T-helper 2 cell (primary cell): ENCODE measurements at places on chromosomes 12 and 14.

DNA sequence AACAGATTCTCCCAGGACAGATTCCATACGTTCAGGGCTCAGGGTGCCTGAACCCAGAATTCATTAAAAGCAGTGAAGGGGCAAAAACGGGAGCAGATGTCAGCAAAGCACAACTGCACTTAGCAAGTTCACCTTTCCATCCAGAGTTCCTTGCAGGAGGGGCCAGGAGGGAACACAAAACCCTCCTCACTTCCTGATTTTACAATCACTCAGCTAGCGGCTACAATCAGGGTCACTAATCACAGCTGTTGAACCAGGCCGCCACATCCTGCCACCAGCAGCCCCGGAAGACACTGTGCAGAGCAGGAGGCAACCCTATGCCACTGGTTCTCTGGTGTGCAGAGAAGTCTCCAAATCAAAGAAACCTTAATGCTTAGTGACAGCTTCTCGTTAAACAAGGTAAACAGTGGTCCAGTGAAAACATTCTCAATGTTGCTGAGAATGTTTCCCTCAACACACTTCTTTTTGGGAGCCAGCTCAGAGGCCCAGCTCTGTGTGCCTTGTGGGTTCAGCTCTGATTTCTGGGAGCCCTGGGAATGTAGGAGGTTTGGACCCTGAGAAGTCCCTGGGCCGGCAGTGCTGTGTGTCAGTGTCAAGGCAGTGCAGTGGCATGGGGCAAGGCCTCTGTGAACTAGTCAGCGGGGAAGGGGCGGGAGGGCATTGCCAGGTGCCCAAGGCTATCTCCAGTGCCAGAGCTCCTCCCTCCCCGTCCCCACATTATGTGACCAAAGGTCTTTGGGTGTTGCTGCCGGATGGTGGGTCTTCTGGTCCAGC is 54.5 kb downstream of the VCPKMT start:
- peak; percentile 52 for DNase-seq

- no peak for DNase-seq
These were observed 1.9 kb downstream of the TGFB3 start for GRCh38 chr14:75979648-75980565.

DNA sequence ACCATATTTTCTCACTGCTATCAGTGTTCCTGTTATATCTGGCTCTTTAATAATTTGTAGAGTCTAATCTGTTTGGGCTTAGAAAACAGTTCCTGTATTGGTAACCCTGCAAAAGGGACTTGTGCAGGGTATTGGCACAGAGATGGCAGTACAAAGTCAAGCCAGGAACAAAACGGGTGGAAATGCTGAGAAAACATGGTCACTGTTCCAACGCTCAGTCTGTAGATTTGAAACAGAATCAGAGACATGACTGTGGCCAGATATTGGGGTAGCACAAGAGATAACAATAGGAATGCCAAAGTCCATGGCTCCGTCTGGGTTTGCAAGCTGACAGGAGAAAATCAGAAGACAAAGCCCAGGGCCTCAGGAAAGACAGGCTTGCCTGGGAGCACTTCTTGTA is 290.7 kb upstream of the PDE3A start:
- no peak for DNase-seq

- no peak for DNase-seq
These were observed 33.7 kb upstream of the PPP2R5C start for GRCh38 chr14:101727611-101728366.

GRCh38 chr12:84807249-84807648 is 105.3 kb downstream of the SLC6A15 start:
- no peak for DNase-seq

GRCh38 chr12:120231316-120232011 is 30.6 kb upstream of the RPLP0 start:
- DNase-seq: peak; percentile 46

- no peak for DNase-seq
These were observed 5.6 kb upstream of the SPPL3 start for GRCh38 chr12:120909633-120910298.

DNA sequence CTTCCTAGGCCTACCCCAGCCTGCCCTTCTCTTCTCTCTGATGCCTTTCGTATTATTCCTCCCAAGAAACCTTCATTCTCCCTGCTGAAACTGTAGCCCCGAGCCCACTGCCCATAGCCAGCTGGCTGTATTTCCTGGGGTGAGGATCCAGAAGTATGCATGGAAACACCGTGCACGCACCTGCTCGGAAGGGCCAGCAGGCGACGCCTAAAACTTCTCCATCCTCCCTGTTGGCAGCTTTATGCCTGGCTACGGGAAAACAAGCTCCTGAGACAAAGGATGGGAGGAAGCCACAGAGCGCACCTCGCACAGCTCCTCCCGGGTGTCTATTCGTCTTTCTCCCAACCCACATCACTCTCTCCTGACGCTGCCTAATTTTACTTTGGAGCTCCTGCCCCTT is 69.0 kb upstream of the CAPRIN2 start:
- no peak for DNase-seq

- no peak for DNase-seq
These were observed 65.3 kb upstream of the C14orf180 start for GRCh38 chr14:104514156-104514848.

DNA sequence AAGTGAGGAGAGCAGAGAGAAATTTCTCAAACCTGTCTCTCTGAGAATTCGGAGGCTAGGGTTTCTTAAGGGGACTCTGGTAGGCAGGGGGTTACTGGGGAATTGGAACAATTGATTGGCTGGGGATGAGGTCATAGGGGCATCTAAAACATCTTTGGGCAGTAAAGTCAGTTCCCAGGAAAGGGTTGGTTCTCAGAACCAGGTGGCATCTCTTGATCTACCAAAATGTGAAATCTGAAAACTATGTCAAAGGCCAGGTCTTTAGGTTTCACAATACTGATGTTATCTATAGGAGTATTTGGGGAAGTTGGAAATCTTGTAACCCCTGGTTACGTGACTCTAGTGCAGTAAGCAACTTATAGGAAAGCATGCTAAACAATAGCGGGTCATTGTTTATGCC is 6.9 kb downstream of the C12orf75 start:
- DNase-seq: no peak

GRCh38 chr12:115598871-115599811 is 678.4 kb downstream of the MED13L start:
- DNase-seq: no peak

- DNase-seq: peak; percentile 86
These were observed 723 bp upstream of the LRP10 start for GRCh38 chr14:22870811-22871223.

DNA sequence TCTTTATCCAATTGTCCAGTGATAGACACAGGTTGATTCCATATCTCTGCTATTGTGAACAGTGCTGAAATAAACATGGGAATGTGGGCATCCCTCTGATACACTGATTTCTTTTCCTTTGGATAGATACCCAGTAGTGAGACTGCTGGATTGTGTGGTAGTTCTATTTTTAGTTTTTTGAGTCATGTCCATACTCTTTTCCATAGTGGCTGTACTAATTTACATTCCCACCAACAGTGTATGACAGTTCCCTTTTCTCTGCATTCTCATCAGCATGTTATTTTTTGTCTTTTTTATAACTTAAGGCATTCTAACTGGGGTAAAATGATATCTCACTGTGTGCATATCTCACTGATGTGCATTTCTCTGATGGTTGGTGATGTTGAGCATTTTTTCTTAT is 24.8 kb upstream of the VASH1 start:
- no peak for DNase-seq

- no peak for DNase-seq
These were observed 91.8 kb downstream of the PLXNC1 start for GRCh38 chr12:94240171-94240570.

GRCh38 chr12:54663603-54664002 is 15.4 kb upstream of the DCD start:
- DNase-seq: no peak

DNA sequence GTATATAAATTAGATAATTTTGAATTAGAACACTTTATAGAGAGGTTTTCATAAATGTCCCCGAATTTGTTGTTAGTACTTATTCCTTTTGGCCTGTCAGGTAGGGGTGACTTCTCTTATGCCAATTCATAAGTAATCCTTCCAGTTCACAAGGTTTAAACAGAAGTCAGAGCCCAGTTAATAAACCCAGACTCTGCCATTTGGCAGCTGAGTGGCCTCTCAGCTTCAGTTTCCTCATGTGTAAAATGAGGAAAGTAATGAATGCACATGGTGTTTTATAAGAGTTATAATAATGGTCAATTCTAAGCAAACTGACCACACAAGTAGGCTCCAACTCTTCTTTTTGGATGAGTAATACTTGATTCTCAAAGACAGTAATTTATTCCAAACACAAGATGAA is 10.3 kb downstream of the MTERF2 start:
- DNase-seq: no peak
